ENCODE measurements at places on chromosomes 6 and 20.

DNA sequence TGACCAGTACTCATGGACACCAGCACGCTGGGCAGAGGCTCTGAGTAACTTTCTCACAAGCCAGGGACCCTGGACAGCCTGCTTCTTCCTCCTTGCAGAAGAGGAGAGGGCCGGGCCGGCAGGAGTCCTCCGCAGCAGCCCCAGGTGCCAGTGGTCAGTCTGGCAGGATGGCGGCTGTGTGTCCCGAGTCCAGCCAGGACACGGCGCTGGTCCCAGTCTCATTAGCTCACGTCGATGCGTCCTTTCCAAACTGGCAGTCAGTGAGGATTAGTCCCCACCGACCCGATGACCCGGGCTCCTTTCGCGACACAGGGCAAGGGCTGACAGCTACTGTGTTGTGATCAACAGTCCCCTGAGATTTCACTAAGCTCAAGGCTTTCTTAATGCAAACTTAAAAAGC, 267.0 kb downstream of the TAF4 start:
- no peak for DNase-seq

DNA sequence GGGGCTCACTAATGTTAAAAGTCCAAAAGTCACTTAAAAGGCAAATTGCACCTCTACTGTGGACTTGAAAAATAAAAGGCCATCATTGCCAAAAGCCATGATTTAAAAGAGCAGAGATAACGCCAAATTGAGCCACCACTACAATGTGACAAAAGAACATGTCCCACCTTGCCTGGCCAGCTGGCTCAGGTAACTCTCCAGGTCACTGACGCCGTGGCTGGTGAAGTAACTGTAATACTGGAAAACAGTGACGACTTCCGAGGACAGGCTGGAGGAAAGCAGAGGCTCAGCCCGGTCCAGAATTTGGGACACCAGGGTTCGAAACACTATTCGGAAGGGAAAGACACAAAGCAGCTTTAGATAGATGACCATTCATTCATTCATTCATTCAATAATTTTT, 29.3 kb upstream of the ARMH2 start:
- no peak for DNase-seq

GRCh38 chr6:37774028-37774680, 45.4 kb upstream of the ZFAND3 start:
- DNase-seq, result no peak

DNA sequence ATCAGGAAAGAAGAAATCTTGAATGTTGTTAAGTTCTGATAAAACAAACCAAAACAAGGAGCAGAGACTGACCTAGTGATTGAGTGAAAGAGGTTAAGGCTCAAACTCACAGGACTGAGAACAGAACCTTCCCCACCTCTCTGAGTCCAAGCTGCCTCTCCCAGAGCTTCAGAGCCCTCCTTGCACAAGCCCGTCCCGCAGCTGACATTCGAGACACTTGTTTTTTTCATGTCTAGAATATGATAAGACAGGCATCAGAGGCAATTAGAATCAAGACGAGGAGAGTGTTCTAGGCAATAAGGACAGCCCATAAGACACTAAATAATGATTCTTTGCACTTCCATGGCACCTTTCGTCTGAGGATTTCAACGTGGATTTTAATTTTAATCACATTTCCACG, 140.6 kb downstream of the PXDC1 start:
- no peak for DNase-seq

DNA sequence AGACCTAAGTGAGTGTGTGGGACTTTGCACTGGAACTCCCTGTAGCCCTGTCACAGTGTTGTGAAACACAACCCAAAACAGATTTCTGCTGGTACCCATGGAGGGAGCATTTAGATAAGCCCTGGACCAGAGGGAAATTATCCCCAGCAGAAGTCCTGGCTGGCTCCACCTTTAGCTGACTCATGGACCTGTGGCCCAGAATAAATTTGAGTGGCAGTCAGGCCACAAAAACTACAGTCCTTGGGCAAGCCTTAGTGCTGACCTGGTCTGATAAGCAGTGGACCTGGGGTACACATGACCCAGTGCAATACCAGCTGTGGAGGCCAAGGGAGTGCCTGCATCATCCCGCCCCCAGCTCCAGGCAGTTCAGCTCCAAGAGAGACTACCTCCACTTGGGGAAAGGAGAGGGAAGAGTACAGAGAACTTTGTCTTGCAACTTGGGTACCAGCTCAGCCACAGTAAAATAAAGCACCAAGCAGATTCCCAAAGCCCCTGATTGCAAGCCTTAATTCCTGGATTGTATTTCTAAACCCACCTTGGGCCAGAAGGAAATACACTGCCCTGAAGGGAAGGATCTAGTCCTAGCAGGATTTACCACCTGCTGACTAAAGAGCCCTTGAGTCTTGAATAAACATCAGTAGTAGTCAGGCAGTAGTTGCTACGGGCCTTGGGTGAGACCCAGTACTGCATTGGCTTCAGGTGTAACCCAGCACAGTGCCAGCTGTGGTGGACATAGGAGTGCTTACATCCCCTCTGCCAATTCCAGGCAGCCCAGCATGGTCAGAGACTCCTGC, 140.4 kb upstream of the COL21A1 start:
- DNase-seq, result no peak

DNA sequence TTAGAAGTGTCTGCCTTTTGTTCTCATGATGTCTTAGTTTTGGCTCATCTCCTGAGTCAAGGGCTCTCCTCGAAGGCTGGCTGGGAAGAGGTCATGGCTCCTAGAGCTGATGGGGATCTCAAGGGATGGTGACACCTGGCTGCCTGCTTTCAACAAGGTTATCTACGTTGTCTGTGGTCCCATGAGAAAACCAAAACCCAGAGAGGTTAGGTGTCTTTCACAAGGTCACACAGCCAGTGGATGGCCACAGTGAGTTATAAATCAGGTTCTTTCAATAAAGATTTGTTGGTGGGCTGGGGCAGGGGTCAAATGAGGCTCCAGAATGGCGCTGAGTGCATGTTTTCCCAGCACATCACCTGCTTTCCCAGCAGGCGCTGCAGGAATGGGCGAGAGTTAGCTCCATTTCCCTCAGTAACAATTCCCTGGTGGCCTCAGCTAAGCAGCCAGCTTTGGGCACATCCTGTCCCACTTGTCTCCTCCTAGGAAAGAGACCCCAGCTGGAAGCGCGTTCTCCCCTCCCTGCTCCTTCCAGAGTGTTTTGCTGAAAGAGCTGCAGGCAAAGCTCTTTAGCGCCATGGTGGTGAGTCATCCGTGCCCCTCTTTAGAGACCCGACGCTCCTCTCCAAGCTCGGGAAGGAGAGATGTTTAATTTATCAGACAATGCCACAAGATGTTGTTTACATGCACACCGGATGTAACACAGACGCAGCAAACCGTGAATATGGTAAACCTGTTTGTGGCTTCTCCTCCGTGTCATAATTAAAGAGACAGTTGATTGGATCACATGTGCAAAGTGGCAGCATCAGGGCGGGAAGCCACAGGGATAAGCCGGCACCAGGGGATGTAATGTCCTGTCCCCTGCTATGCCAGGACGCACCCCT, 109.7 kb downstream of the LRFN2 start:
- no peak for DNase-seq
